ENCODE measurements at places on chromosomes 4 and X.

GRCh38 chrX:134746410-134746785 lies 88.1 kb upstream of the PLAC1 start:
- DNase-seq = no peak

- no peak for DNase-seq
Measured at GRCh38 chrX:118553042-118553710, 57.6 kb downstream of the DOCK11 start.

DNA sequence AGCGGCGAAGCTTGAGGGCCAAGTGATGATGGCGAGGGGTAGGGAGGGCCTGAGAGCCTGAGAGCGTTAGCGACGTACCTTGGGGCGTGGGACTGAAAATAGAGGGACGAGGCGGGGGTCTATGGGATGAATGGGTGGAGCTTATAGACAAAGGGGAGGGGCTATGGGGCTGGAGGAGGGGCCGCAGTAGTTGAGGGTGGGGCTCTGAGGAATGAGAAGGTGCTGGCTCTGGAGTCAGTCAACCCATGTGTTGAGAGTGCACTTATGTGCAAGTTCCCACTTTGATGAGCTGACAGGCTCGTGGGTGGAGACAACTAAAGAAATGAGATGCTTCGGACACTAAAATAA lies 488 bp downstream of the TBC1D25 start:
- DNase-seq = peak; percentile 12

DNA sequence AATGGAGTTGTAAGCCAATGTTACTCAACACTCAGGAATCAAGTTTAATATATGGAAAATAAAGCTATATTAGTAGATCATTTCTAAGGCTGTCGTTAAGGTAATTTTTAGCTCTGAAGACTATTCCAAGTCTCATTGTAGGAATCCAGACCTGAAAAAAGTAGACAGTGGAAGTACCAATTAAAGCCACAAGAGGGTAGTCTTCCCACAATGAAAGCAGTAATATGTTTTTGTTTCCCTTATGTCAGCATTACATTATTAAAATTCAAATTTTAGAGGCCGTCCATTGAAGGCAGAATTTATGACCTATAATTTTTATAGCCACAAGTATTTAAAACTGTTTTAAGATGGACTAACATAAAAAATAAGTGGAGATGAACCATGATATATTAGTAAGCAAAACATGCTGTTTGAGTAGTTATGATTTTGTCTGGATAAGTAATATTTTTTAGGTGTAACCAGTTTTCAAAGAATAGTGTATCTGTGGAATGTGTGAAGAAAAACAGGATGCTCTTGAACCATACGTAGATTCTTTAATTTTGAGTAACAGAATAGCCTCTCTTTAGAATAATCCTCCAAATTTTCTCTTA lies 372.6 kb upstream of the TECRL start:
- no peak for DNase-seq

DNA sequence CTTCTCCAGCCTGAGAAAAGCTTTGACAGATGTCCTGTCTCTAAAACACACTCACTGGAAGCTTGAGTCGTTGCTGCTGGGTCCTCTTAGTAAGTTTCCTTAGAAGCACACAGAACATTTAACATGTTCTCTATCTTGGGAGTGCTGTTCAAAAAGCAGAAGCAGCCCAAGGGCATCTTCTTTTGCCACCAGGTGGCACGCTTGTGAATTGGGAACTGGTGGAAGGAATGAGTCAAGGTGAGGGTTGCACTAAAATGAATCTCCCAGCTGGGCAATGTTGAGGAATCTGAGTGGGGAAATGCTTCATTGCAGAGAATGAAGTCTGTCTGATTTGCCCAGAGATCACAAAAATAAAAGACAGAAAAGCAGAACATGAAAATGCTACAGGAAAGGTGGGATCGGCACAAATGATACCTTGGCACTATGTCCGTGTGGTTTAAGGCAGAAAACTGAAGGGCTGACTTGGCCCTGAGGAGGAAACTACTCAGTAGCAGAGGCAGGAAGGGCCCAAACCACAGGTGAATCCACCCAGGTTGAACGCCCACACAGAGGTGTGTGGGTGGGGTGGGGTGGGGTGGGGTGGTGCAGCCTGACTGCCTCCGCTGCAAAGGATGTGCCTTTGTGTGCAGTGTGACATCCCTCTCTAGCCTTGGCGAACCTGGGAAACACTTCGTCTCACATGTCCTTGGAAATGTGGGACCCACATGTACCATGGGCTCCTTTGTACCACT lies 26.0 kb downstream of the KIT start:
- no peak for DNase-seq

DNA sequence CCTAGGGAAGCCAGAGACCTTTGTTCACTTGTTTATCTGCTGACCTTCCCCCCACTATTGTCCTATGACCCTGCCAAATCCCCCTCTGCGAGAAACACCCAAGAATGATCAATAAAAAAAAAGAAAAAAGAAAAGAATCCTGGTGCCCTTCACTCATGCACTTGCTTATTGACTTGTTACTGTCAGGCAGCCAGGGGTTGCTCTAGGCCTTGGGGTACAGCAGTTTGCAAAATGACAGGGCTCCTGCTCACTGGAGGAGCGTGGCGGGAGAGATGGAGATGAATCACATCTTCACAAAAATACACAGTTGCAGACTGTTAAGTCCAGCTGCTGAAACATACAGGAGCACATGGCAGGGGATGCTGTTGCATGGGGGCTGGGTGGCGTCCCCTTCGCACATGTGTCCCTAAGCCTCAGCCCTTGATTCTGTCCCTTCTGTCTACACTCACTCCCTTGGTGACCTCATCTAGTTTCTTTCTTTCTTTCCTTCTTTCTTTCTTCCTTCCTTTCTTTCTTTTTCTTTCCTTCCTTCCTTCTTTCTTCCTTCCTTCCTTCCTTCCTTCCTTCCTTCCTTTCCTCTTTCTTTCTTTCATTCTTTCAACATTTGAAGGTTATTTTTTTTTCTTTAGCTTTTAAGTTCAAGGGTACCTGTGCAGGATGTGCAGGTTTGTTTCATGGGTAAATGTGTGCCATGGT lies 16.9 kb upstream of the TMEM271 start:
- DNase-seq = no peak

- no peak for DNase-seq
Measured at GRCh38 chr4:142671516-142671915, 174.6 kb downstream of the INPP4B start.

DNA sequence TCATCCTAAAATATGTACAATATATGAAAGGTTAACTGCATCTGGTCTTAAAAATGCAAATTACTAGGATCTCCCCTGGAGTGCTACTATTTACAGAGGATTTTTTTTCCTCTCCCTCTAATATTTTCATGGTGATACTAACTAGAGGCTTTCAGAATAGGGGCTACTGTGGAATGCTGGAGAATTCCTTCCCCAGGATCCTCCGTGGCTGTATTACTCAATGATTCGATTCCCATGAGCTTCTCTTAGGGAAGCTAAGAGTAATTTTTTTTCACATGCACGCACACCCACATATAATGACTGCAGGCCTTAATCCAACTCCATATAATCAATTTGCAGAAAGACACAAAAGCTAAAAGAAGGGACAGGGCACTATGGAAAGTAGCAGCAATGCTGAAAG lies 184.7 kb downstream of the ARHGAP6 start:
- no peak for DNase-seq

- DNase-seq = no peak
Measured at GRCh38 chr4:19051831-19052230, 1030.3 kb upstream of the LCORL start.

DNA sequence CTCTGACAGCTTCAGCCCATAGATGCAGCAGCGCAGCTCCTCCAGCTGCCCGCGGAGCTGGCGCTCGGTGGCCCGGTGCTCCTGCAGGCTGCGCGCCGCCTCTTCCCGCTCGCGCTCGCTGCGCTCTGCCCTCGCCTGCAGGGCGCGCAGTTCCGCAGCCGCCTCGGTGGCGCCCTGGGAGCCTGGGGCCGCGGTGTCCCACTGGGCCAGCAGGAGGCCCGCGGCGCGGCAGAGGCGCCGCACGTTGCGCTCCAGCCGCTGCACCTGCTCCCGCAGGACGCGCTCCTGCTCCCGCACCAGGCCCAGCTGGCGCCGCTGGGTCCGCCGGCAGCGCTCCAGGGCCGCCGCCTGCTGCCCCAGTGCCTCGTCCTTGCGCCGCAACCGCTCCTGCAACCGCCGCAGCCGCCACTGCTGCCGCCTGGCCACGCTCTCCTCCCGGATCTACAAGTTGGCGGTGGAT lies 10.1 kb downstream of the C4orf50 start:
- no peak for DNase-seq

DNA sequence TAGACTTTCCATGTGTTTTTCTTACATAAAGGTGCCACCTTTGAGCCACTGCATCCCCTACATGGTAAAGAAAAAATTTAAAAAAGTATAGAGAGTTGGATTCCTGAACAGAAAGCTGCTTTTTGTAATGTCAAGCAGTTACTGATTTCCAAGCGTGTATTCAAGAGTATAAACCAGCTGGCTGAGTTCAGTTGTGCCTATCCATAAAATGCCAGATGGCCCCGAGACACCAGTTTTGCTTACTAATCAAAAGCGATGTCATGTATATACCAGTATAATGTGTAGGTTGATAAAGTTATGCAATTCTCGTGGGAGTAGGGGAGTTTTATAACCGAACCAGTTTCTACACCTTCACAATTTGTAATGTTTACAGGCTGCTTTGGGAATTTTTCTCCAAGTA lies 26.2 kb upstream of the PNPLA4 start:
- DNase-seq = no peak

- no peak for DNase-seq
Measured at GRCh38 chr4:143700416-143701352, at the start of gene FREM3. FREM3 (minus strand) TSS chr4:143700675; CDS start chr4:143700675, 0 bp downstream.

DNA sequence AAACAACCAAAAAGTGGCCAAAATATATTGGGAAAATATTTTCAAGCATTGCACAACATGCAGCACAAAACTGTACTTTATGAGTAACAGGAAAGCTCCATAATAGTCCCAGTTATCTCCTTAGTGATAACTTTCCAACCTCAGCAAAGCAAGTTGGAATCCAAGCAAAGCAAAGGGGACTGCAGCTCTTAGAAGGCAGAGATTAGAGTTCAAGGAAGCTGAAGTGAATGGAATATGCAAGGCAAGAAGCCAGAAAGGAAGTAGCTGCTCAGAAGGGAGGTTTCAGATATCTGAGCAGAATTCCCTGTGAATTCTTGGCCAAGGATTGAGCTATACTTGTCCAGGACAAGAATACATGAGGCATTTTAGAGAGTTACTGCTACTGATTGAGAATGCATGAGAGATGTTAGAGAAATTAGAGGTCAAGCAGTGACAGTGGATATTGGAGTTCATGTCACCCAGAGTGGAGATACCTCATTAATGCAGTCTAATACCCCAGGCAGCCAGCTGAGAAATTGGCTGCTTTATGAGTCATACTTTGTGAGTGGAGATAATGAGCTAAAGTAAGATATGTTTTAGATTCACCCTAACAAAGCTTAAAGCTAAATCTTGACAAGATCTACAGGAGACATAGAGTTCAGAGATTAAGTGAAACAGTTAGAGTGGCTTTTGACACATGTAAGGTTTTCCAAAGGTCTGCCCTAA lies 102.8 kb downstream of the INPP4B start:
- no peak for DNase-seq

DNA sequence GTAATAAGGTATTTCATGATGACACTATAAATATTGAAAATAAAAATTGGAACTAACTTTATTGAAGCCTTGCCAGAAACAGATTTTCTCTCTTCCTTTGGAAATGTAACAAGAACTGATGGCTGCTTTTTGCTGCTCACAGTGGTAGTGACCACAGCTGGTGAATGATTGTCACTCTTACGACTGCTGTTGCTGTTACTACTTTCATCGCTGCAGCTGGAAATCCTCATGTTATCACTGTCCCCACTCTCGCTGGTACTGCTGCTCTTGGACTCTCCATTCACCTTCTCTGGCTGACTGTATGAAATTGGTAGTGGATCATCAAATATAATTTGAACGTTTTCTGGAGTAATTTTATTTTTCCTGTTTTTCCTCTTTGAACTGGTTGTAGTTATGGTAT lies 28.5 kb upstream of the COX18 start:
- no peak for DNase-seq

GRCh38 chrX:133746593-133746992 lies 238.8 kb downstream of the GPC3 start:
- DNase-seq = no peak

GRCh38 chrX:107450823-107451509 lies 1.5 kb downstream of the FRMPD3 start:
- DNase-seq = no peak

GRCh38 chr4:109214622-109215301 lies 87.7 kb downstream of the COL25A1 start:
- no peak for DNase-seq

GRCh38 chr4:139816856-139817255 lies 151.2 kb downstream of the MGST2 start:
- DNase-seq = no peak

- no peak for DNase-seq
Measured at GRCh38 chr4:109864134-109864533, 16.2 kb downstream of the LRIT3 start.

DNA sequence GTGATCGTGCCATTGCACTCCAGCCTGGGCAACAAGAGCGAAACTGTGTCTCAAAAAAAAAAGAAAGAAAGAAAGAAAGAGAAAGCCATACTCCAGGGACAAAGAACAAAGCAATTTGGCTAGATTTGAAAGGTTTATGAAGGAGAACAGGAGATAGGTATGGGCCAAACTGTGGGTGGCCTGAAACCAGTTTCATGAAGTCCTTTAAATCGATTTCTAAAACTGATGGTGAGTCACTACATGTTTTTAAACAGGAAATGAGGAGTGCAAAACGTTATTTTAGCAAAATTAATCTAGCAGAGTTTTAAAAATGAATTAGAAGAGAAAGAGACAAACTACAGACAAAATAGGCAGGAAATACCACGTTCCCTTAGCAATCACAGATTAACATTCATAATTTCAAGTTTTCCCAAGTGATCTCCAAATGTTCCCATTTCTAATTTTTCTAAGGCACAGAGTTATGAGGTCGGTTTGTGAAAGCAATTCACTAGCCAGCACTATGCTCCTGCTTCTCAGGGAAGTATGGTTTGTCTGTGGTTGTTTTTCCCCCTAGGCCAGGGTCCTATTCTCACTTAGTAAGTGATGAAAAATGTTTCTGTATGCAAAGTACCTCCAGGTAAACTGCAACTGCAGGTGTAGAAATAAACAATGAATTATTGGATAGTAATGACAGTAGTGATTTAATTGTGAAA lies 190.6 kb downstream of the PPP3CA start:
- DNase-seq = no peak

GRCh38 chrX:45769761-45770582 lies 569.3 kb upstream of the DIPK2B start:
- no peak for DNase-seq

- DNase-seq = no peak
Measured at GRCh38 chr4:114136069-114136468, 156.6 kb upstream of the ARSJ start.
